ENCODE measurements at places on chromosomes 13 and 19.

DNA sequence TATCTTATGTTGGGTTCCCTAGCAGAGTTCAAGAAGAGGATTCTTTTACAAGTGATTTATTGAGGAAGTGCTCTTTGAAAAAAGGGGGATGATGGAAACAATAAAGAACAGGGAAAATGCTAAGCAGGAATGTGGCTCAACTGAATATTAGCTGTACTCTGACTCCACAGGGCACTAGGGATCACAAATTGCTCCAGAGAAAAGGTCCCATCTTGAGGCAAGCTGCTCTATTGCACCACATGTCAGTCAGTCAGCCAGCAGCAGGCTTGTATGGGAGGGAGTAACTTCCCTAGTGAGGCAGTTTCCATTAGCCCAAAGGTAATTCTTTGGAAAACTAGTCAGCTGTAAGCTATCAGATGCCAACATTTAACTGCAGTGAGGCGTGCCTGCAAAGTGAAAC lies 73.3 kb upstream of the FNDC3A start:
- no peak for DNase-seq

DNA sequence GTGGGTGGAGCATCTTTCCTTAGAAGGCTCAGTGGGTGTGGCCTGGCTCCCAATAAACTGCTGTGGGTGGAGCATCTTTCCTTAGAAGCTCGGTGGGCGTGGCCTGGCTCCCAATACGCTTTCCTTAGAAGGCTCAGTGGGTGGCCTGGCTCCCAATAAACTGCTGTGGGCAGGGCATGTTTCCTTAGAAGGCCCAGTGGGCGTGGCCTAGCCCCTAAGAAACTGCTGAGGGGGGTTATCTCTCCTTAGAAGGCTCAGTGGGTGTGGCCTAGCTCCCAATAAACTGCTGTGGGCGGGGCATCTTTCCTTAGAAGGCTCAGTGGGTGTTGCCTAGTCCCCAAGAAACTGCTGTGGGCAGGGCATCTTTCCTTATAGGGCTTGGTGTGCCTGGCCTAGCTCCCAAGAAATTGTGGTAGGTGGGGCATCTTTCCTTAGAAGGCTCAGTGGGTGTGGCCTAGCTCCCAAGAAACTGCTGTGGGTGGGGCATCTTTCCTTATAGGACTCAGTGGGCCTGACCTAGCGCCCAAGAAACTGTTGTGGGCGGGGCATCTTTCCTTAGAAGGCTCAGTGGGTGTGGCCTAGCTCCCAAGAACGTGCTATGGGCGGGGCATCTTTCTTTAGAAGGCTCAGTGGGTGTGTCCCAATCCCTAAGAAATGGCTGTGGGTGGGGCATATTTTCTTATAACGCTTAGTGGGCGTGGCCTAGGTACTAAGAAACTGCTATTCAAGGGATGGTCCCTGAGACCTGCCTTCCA lies 10.3 kb downstream of the HSH2D start:
- peak; percentile 49 for DNase-seq

DNA sequence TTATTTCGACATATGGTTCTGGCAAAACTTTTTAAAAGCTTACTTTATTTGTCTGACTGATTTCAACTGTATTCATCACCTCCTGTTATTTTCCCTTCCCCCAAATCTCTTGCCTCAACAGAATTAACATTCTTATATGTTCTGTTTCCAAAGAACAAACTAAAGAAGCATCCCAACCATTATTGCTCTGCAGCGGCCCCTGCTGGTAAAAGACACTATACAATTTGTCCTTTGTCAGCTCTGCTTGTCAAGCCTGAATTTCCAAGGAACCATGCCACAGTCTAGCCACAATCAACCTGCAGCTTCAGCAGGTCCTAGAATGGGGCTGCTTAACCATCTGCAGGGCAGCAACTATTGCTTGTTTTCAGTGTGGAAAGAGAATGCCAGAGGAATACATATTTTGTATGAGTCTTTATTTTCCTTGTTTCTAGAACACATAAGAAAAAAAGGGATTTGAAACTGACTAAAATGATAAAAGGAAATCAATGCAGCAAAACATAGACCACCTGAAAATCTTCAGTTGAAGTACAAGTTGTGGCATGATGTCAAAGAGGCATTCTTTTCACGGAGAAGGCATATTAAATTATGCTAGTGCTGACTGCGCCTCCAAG lies 845.3 kb downstream of the DIAPH3 start:
- peak; percentile 87 for DNase-seq

DNA sequence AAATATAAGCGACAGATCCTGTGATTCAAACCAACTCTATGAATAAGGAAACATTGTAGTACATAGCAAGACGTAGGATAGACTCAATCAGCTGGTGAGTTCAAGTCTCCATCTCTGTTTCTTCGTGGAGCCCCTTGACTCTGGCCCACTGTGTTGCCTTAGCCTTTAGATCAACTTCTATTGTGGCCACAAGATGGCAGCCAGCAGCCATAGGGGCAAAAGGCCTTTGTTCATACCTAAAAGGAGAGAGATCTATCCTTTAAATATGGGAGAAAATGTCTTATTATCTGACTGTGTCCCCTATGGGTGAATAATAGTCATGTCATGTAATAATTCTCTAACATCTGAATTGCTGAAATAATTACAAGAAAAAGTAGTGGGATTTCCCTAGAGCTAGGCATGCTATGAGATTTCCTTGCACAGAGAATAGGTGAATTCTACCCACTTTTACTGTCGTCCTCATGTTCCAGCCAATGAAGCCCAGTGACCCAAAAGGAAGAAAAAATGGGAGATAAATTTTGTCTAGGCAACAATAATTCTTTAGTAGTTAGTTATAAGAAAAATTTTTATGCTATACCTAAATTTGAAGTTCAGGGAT lies 129.4 kb downstream of the PCDH20 start:
- DNase-seq: peak; percentile 71

DNA sequence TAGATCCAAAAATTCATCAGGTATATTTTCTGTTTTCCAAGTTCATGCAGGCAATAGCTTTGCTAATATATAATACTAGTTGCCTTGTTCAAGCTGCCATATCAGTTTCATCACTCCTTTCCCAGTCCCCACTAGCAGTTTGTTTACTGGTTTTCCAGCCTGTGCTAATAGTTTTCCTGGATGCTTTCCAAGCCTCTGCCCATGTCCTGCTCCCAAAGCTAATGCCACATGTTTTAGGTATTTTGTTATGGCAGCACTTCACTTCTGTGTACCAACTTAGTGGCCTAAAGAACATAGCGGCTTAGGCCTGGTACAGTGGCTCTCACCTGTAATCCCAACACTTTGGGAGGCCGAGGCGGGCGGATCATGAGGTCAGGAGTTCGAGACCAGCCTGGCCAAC lies 28.1 kb upstream of the ZNF527 start:
- no peak for DNase-seq
